Stimulated activated CD8-positive, alpha-beta memory T cell treated with anti-CD3 and anti-CD28 coated beads, Interleukin-4, amount 100 ng/mL, for 1 hour (primary cell): ENCODE measurements at places on chromosomes 6 and 20.

GRCh38 chr6:36722365-36722764, 24.7 kb downstream of the RAB44 start:
- no peak for DNase-seq

DNA sequence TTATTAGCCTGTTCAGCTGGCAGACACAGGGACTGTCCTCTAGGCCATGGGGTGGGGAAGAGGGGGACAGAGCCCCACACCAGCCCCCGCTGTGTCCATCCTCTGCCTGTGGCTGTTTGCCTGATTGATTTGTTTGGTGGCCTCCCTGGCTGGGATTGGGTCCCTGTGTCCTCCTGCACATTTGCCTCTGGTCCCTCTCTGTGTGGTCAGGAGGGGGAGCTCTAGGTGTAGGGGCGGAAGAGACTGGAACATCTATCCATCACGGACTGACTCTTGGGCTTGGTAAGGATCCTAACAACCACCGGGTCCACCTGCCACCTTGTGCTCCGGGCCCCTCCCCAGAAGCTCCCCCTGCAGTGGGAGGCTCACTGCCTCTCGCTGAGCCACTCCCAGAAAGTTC, 38.4 kb upstream of the CCDC167 start:
- DNase-seq: no peak

DNA sequence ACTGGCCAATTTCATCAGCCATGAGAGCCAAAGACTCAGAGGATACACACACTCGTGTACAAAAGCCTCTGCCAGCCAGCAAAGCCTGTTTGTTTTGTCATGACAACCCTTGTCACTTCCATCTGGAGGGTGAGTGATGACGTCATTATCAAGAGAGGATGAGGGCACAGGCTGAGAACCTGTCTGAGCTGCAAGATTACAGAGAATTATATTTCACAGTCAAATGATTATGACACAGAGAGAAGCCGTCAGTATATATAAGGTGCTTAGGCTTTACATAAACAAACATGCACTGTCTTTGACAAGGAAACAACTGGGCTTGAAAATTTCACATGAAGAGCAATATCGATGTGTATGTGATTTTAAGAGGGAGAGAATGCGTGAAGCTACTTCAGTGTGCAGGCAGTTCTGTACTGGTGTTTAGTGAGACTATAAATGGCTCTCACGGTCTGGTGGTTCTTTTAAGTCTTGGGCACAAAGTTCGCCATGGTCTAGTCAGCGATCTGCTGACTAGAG, 36.5 kb upstream of the BCLAF1 start:
- no peak for DNase-seq

GRCh38 chr6:97630604-97631003, 347.6 kb upstream of the MMS22L start:
- no peak for DNase-seq

DNA sequence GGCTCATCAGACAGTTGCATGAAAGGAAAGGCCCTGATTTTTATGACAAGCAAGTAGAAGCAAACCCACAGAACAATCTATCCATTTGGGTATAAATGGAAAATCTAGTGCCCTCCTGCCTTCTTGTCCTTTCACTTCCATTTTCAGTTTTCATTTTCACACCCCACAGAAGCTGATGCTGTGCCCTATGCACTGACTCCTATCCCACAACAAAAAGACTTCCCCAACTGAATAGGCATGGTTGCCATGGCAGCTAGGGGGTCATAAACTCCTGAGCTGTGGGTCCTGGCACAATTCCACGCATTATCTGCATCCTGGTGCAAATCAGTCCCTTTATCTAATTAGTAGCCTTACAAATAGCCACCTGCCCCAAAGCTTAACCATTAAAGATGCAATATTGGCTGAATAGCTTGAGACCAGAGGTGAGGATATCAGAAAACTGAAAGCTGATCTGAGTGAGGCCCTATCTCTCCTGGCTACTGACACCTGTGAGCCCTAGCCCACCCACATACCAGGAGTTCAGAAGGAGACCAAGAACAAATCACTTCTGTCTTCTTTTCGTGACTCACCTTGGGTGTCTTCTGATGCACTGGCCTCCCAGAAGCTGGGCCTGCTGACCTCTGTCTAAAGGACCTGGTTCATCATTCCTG, 34.9 kb upstream of the HEY2 start:
- no peak for DNase-seq
